Activated naive CD4-positive, alpha-beta T cell treated with anti-CD3 and anti-CD28 coated beads for 36 hours (primary cell): ENCODE measurements at places on chromosomes 7 and 10. TPM values are rescaled to one million over a fixed set of nuclear protein-coding genes. Genes with fewer than 3 reads are reported as not detected.

DNA sequence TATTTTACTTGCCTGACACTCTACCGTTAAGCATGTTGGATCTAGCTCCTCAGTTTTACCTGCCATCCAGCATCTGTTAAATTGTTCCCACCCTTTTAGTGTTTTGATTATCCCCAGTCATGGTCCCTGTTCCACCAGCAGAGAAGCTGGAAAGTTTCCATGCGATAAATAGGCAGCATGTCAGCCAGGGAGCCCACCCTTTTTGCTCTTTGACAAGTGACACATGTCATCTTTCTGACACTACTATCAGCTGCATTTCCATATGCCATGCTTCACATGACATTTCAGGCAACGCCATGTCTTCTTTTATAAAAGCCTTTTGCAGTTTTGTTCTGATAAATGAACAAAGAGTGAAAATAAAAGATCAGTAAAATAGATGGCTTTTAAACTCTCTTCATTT, 310.8 kb downstream of the MAGI2 start:
- DNase-seq = no peak

The ITPRID1 gene
- total RNA-seq = not detected

The NUDT13 gene
- 0.72 TPM for total RNA-seq

DNA sequence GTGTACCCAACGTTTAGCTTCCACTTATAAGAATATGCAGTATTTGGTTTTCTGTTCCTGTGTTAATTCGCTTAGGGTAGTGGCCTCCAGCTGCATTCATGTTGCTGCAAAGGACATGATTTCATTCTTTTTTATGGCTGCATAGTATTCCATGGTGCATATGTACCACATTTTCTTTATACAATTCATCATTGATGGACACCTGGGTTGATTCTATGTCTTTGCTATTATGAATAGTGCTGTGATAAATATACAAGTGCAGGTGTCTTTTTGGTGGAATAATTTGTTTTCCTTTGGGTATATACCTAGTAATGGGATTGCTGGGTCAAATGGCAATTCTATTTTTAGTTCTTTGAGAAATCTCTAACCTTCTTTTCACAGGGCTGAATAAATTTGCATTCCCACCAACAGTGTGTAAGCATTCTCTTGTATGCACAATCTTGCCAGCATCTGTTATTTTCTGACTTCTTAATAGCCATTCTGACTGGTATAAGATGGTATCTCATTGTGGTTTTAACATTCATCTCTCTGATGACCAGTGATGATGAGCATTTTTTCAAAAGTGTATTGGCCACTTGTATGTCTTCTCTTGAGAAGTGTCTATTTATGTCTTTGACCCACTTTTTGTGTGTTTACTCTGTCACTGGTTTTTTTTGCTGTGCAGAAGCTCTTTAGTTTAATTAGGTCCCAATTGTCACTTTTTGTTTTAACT, 72.5 kb upstream of the CC2D2B start:
- no peak for DNase-seq

- DNase-seq = no peak
Observed at GRCh38 chr7:22140578-22140977, 194.9 kb upstream of the CDCA7L start.
